Stimulated activated naive CD8-positive, alpha-beta T cell treated with anti-CD3 and anti-CD28 coated beads, Interleukin-15, Interleukin-2, amounts not matched to agents 100 U/mL and 50 U/mL, for 24 hours (primary cell): ENCODE measurements at places on chromosomes 5 and 9.

- no peak for DNase-seq
These were observed 7.8 kb upstream of the PURA start for GRCh38 chr5:140106101-140106500.

- no peak for DNase-seq
These were observed 13.8 kb downstream of the DNM1 start for GRCh38 chr9:128216781-128217553.

- DNase-seq, result no peak
These were observed 20.7 kb downstream of the ANKRA2 start for GRCh38 chr5:73544429-73545402.

DNA sequence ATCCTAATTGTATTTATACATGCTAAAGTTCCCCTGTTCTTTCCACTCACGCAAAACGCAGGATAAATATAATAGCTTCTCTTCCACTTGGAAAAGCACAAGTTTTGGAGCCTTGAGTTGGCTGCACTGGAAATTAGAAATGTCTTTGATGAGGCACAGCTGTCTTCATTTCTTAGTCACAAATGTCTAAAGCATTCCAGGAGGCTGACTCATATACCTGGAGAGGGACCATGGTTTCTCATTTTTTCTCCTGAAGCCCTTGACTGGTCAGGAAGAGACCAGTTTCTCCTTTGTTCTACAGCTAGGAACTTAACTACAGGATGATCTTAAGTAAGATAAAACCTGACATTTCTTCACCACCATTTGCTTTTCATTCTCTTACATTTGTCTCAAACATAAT is 16.2 kb downstream of the MTX3 start:
- DNase-seq, result no peak

- no peak for DNase-seq
These were observed 105.8 kb upstream of the IL6ST start for GRCh38 chr5:56100439-56101176.

DNA sequence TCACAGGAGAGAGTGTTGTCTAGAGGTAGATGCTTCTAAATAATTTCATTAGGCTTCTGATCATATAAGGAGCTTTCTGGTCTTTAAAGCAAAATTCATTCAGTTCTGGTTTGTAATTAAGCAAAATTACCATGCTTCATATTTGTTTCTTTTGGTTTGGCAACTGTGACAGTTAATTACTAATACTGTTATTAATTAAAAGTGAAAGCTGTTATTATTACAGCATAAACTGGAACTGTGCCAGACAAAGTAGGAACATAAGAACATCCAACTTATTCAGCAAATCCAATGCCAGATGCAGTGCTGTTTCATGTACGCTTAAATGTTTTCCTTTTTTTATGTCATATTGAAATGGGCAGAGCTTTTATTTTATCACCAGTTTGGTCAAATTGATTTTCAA is 70.4 kb upstream of the DAB2 start:
- DNase-seq, result no peak

DNA sequence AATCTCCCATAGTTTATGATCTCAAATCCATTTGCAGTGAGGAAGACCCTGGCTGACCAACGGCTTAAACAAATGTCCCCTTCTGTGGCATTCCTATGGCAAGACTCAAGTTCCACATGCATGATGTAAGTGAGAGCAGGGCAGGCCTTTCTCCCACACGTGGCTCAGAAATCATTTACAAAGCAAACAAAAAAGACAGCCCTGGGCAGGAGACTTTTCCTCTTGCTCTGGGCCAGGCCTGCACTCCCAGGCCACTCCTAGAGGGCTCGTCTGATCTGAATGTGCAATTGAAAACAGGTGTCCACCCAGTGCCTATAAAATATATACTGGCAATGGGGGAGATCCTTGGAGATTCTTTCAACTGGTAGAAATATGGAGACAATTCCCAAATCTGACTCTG is 123.1 kb downstream of the DMRT2 start:
- DNase-seq, result no peak

DNA sequence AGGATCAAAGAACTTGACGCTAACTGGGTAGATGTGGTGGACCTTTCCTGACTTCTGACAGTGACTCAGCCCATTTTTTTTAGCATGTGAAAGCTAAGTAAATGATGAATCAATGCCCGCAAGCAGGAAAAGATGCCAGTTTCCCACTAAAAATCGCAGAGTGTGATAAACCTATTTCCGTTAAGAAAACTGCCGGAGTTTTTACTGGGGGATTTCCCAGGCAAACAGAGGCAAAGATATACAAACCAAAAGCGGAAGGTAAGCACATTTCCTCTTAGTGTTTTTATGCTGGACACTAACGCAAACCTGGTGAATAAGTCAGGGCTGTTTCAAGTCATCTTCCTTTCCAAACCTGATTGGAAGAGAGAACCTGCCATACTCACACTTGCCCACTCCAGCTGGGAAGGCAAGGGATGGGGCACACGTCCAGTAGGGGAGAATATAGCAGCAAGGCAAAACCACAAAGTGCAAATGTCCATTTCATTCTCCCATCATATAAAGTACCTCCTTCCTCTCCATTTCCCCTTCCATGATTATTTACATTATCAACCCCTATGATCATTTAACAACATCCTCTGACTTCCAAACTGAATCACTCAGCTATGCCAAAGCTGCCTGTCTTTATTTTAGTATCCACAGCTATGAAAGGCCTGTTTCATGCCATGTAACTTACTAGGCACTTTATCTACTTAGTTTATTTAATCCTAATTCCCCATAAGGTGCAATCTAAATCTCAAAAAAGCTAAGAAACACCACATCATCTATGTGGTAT is 349.7 kb upstream of the RFX3 start:
- no peak for DNase-seq

DNA sequence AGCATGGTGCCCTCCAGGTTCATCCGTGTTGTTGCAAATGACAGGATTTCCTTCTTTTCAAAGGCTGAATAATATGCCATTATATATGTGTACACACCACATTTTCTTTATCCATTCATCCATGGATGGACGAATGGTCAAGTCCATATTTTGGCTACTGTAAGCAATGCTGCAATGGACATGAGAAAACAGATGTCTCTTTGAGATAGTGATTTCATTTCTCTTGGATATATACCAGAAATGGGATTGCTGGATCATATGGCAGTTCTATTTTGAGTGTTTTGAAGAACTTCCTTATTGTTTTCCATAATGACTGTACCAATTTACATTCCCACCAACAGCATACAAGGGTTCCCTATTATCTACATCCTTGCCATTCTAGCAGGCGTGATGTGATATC is 67.9 kb downstream of the TEK start:
- no peak for DNase-seq

DNA sequence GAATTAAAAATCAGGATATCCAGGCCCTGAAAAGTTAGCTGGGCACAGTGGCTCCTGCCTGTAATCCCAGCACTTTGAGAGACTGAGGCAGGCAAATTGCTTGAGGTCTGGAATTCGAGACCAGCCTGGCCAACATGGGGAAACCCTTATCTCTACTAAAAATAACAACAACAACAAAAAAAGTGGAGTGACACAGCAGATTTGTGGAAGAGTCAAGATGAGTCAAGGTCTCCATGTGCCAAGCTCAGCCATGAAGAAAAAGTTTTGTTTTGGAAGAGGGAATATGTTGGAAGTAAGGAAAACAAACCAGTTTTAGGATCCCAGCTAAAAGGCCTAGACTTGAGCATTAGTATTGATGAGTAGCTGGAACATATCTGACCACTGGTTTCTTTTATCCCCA is 14.7 kb downstream of the LRRC70 start:
- no peak for DNase-seq

- DNase-seq, result no peak
These were observed 53.6 kb downstream of the CCNH start for GRCh38 chr5:87359106-87359505.

DNA sequence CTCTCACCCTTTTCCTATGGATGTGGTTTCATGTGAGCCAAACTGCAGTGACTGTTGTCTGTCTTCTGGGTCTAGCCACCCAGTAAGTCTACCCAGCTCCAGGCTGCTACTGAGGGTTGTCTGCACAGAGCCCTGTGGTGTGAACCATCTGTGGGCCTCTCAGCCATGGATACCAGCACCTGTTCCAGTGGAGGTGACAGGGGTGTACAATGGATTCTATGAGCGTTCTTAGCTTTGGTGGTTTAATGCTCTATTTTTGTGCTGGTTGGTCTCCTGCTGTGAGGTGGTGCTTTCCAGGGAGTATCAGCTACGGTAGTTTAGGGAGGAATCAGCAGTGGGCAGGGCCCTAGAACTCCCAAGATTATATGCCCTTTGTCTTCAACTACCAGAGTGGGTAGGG is 186.7 kb downstream of the NR2F1-AS1 start:
- DNase-seq, result no peak

DNA sequence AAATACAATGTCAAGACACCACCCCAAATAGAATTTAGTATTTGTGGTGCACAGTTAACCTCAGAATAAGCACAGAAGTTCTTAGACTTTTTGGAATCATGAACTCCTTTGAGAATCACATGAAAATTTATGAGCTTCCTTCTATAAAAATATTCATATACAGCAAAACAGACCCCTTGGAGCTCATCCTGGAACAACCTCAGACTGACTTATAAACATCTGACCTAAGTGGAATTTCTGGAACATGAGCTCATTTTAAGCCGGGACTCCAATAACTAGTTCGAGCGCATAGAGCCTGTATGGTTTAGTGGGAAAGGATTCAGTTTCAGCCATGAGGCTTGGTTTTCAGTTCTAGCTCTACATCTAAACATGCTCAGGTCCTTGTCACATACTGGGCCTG is 192.3 kb downstream of the DEPDC1B start:
- no peak for DNase-seq

GRCh38 chr9:14062586-14063221 is 251.2 kb downstream of the NFIB start:
- no peak for DNase-seq

DNA sequence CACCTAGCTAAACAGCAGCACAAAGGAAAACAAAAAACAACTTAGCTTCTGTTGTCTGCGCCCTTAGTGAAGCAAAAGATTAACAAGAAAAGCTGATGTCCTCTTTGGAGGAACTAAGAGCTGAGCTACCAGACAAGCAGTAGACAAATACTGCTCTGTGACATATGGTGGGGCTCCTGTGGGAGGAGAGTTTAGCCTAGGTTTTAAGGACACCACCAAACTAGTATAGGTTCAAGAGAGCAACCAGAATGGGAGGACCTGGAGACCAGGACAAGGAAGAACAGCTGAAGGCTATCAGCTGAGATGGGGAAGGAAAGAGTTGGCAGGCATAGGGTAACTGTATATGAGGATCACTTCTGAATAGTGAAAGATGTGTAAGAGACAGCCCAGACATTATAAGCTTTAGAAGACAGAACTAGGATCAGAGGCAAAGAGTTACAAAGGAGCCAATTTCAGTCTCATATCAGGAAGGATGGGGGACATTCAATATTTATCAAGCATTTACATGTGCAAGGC is 27.2 kb downstream of the FBXW2 start:
- no peak for DNase-seq

DNA sequence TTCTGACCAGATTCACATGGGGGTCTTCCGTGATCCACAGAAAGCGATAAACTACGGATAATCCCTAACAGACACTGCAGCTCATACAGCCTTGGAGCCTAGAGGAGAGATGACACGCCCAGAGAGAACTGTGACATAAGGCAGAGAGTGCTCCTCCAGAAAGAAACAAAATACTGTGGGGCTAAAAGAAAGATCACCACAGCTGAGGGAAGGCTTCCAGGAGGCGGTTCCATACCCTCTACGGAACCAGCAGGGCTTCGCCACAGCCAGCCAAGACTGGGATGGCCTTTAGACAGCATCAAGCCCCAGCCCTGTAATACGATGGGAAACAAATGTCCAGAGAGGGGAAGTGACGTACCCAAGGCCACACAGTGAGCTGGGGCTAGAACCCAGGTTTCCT is 19.3 kb downstream of the GPX3 start:
- DNase-seq, result no peak

DNA sequence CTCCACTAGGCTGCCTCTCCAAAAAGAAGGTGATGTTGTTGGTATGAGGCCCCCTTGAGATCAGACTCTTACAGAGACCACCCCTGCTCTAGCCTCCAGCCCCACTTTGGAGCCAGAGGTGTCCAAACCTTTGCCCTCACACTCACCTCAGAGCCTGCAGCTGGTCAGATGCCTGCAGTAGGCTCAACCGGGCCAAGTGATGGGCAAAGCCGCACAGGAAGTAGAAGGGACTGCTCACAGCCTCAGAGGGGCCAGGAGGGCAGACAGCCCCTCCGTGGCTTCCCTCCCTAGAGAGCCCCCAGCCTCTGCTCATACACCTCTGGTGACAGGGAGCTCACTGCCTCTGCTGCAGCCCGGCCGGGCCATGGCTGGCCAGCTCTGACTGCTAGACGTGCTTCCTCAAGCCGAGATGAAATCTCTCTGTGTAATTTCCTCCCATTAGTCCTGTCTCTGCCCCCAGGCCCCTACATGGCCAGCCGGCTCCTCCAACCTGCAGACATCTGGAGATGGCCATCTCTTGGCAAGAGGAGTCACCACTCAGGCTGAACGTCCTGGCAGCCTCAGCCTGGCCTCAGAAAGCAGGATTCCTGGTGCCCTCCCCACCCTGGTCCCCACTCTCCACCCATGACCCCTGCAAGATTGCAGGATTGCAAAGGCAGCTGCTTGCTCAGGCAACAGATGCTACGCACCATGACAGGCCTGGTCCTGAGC is 7.3 kb upstream of the TCF7 start:
- no peak for DNase-seq

GRCh38 chr9:27595733-27596132 is 22.5 kb upstream of the C9orf72 start:
- no peak for DNase-seq

GRCh38 chr9:78928625-78929405 is 631.9 kb downstream of the PSAT1 start:
- no peak for DNase-seq

DNA sequence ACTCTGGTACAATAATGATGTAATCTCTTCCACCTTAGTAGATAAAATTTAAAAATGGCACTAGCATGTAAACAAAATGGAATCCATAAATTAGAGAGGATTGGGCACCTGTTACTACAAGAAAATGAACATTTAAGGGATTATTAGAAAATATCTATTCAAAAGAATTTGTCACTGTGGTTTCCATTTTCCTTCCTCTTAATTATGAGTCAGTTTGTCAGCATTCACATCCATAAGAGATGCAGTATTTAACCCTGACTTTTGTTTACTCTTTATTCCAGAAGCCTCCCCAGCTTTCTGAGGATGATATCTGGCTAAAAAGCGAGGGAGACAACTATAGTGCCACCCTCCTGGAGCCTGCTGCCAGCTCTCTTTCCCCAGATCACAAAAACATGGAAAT is 72.1 kb downstream of the C9orf152 start:
- no peak for DNase-seq

GRCh38 chr9:112283582-112284253 is 49.7 kb downstream of the PTBP3 start:
- DNase-seq, result no peak

- DNase-seq, result no peak
These were observed 79.2 kb upstream of the ABCA1 start for GRCh38 chr9:105007143-105007542.

GRCh38 chr9:33455945-33456344 is 8.6 kb upstream of the AQP3 start:
- no peak for DNase-seq

GRCh38 chr9:33381231-33381791 is 21.1 kb downstream of the AQP7 start:
- no peak for DNase-seq
